Activated T-cell treated with anti-CD3 and anti-CD28 coated beads, Interleukin-2, amount 50 U/mL, for 72 hours (primary cell): ENCODE measurements at places on chromosomes 4 and X.

DNA sequence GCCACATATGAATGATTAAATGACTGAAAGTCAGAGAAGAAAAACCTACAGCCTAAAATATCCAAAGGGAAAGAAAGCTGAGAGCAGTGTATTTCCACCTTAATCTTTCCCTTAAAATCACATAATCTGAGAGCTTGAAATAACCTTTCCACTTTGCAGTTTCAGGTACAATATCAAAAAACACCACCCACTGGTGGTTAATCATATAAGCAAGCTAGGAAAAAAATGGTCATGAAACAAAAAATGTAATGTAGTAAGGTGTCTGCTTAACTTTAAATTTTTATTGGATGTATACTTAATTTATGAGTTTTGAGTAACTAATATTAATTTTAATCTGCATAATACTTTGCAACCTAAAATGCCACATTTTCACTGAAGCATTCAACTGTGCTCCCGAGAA, 3.2 kb downstream of the PRDM5 start:
- no peak for DNase-seq

GRCh38 chr4:153233761-153234371, 29.6 kb downstream of the TRIM2 start:
- DNase-seq: no peak

GRCh38 chr4:128916832-128917231, 107.3 kb downstream of the JADE1 start:
- DNase-seq: no peak

DNA sequence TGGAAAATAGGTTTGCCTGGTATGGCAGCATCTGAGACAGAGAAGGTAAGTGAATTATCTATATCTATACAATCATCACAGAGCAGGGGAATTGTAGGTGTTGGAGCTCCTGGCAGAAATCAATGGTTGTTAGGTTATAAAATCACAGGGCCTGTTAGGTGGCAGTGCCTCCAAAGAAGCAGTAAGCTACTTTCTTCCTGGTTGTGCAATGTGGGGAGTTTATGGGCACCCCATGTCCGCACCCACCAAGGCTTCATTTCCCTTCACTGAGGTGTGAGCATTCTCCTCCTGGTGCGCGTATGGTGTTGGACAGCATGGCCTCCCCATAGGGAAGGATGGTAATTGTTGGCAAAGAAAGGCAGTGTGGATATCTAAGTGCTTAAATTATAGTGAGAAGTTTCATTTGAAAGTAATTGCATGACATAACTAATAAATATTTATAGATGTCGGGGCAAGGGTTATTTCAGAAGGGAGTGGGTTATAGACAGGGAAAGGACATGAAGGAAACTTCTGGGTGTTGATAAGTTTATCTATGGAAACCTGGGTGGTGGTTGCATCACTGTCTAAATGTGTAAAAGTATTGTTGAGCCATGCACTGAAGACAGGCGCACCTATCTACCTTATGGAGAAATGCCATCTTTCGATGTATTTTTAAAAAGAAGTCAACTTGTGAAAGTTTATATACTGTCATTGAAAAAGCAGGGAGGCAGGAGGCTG, 153.7 kb downstream of the FRAS1 start:
- no peak for DNase-seq

DNA sequence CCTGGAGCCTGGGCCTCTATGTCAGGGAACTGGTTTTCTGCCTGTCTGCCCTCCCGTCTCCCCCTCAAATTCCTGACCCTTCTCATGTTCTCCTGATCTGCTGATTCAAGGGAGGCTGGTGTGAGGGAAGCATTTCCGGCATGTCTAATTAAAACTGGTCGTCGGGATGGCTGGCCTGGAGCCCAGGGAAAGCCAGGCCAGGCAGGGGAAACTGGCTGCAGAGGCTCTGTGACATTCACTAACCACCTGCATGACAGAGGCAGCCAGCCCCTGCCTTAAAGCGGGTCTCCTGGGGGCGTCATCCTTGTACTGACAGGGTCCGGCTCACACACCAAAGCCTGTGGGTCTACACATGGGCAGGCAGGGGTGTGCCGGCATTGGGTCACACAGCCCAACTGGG, 35.2 kb downstream of the ABLIM2 start:
- no peak for DNase-seq

GRCh38 chr4:99400831-99401230, 34.3 kb downstream of the ADH7 start:
- DNase-seq: no peak

DNA sequence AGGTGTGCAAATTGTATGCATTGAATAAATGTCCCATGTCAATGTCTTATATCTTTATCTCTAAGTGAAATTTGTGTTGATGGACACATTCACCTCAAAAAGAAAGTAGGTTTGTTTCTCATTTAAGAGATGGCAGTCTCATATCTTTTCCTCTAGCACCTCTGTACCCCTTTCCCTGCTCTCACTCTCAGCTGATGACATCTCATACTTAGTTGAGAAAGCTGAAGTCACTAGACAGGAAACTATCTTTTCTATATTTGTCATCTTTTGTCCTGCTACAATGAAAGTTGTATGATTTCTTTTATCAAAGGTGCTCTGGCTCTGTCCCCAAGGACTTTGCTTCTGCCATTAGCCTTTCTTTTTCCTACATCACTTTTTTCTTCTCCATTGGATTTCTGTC, 84.0 kb upstream of the GRPR start:
- no peak for DNase-seq

GRCh38 chrX:129637217-129638109, 17.3 kb downstream of the APLN start:
- peak; percentile 68 for DNase-seq

GRCh38 chr4:35695003-35695402, 549.3 kb downstream of the ARAP2 start:
- no peak for DNase-seq

DNA sequence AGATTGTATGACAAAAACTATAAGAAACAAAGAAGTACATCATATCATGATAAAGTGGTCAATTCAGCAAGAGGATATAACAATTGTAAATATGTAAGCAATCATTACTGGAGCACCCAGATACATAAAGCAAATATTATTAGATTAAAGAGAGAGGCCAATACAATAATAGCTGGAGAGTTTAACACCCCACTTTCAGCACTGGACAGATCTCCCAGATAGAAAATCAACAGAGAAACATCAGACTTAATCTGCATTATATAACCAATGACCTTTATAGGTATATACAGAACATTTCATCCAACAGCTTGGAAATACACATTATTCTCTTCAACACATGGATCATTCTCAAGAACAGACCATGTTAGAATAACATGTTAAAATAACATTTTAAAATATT, 128.4 kb downstream of the SPOCK3 start:
- no peak for DNase-seq
